ENCODE measurements at places on chromosomes 7 and 10.
A peak's percentile ranks its signal among the peaks of the same experiment; 100 is the strongest.

GRCh38 chr10:110007701-110008517 lies at the start of gene ADD3:
TSS of gene ADD3 (plus strand) at chr10:110007984. CDS start at chr10:110100654, 92,670 bp downstream.
- DNase-seq = peak; percentile 87

DNA sequence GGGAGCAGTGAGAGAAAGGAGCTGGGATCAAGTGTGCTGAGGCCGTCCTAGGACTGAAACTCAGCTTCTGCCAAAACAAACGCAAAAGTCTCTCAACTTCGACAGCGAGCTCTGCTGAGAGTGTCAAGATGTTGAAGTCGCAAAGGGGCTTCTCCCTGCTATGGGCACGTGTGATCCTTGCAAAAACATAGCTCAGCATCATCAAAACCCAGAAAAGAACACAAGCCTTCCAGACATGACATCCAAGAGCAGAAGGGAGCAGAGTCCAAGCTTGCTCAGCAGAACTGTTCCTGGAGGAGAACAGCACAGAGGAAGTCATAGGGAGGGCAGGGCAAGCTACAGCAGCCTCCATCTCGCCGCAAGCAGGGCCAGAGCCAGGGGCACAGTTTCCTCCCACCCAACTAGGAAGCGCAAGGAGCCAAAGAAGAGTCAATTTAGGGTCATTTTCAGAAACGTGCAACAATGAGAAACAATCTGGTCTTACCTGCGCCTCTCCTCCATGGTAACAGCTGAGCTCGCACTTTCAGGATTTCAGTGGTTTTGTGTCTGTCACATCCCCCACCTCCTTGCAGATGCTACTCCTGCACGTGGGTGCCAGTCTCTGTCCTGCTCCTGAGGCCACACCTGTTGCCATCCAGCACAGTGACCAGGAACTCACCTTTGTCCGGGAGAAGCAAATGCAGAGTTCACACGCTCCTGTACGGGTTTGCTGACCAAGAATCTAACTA lies 113.9 kb downstream of the DIP2C start:
- no peak for DNase-seq

- no peak for DNase-seq
Observed at GRCh38 chr7:121595758-121596696, 199.9 kb upstream of the FAM3C start.

DNA sequence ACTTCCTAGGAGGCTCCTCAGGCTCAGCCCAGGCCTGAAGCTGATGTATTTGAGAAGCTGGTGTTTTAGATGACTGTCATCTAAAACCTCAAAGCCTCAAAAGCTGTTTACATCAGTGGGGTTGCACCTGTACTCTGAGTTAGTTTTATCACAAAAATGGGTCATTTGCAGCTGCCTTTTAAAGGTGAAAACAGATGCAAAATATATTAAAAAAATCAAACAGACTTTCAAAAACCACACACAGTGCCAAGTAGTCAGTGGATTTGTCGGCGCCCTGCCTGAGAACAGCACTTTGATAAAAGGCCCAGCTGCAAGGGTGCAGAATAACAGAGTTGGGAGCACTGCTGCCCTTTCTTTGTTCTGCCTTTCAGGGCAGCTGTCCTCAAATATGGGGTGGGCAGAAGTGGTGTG lies 103.0 kb downstream of the VOPP1 start:
- no peak for DNase-seq

DNA sequence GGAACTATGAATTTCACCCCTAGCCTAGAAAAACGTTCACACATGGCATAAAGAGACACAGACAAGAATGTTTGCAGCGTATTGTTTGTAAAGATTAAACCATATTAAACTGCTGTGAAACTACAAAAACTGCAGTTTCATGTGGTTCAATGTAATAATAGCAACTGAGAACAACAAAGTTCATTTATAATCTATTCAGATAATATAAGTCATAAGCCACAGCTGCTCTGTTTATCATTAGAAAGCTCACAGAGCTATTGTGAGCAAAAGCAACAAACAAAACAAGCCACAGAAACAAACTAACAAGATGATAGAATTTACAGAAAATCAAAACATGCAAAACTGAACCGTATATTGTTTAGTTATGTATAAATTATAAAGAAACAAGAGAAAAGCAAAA lies 113.5 kb downstream of the AHR start:
- no peak for DNase-seq

- DNase-seq = no peak
Observed at GRCh38 chr10:62742536-62743061, 61.9 kb upstream of the ADO start.

- DNase-seq = no peak
Observed at GRCh38 chr7:115682507-115682906, 348.1 kb downstream of the TFEC start.

DNA sequence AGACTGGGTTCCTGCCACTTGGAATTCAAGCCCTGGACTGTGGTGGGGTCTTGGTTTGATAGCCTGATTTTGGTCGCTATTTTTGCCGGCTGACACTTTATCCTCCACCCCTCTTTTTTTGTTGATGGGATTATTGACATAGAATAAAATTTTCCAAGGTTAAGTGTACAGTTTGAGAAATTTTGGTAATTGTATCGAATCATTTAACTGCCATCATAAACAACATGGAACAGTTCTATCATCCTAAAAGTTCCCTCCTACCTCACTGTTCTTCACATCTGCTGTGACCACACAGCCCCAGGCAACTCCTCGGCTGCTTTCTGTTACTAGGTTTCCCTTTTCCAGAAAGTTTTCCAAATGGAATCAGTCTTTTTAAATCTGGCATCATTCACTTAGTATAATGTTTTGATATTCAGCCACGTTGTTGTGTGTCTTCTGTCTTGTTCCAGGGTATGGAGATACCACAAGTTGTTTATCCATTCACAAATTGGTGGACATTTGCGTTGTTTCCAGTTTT lies 50.6 kb upstream of the STEAP1B start:
- no peak for DNase-seq

GRCh38 chr7:46759711-46760480 lies 822.0 kb downstream of the TNS3 start:
- DNase-seq = no peak

DNA sequence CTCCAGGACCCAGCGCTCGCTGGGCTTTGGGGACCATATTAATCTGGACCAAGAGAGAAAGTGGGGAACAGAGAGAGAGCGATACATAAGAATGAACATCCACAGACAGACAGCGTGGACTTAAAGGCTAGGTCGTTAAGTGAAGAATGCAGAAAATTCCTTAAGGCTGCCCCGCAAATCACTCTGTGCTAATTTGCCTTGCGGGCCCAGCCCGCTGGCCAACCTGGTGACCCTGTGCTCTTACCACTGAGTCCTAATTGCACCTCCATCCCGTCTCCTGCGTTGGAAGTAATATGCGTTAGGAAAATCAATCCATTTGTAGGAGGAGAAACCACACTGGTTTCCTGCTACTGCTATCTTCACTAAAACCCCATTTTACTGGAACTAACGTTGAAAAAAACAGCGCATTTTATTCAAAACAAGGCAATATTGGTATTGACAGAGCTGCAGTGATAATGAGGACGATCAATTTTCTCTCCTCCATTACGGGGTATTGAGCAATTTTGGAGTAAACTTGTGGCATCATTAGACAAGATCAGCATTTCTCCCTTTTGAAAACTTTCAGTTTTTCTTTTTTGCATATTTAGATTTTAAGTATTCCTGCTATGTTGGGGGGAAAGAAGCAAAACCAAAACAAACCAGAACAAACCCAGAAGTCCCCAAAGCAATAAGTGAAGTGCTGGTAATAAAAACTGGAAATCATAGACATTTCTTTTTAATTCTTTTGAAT lies 85.2 kb downstream of the WDFY4 start:
- DNase-seq = no peak

- no peak for DNase-seq
Observed at GRCh38 chr7:22831602-22832305, 9.1 kb upstream of the TOMM7 start.

DNA sequence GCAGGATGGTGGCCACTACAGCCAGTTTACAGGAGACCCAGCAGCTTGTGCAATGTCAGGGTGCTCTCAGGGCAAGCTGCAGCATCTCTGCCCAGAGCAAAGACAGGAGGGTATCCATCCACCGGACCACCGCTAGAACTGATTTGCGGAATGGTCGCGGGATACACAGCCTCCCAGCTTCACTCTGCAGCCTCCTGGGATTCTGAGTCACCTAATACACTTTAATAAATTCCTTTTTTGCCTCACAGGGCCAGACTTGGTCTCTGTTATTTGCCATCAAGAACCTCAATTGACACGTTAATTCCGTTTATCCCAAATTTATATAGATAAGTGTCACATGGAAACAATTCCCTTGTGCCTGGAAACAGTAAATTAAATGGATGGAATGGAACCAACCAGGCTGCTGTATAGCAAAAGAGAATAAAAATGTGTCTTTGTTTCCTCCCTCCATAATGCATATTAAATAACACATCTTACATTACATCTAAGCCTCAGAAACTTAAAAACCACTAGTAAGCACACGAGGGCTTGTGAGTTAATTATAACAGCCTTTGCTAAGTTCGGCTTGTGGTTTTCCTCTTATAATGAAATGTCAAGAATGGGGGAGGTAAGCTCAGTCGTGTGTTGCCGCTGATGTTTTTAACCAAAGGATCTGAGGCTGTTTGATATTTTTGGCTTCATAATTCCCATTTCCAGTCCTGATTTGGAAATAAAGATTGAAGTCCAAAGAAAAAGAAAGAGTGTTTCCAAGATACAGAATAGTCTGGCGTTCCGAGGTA lies 52.1 kb downstream of the ADRB1 start:
- no peak for DNase-seq

DNA sequence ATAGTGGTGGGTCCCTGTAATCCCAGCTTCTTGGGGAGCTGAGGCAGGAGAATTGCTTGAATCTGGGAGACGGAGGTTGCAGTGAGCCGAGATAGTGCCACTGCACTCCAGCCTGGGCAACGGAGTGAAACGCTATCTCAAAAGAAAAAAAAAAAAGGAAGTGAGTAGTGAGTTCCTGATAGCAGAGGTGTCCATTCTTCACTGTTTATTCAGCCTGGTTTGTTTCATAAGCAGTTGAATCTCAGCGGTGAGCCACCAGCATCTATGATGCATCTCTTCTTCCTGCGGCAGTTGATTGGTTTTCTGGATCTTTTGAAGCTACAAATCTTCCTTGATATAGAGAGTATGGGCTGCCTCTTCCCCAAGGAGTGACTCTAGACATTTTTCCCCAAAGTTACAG lies 316.1 kb upstream of the MTPN start:
- DNase-seq = no peak

- DNase-seq = no peak
Observed at GRCh38 chr7:25662841-25663800, 434.8 kb upstream of the NPVF start.

DNA sequence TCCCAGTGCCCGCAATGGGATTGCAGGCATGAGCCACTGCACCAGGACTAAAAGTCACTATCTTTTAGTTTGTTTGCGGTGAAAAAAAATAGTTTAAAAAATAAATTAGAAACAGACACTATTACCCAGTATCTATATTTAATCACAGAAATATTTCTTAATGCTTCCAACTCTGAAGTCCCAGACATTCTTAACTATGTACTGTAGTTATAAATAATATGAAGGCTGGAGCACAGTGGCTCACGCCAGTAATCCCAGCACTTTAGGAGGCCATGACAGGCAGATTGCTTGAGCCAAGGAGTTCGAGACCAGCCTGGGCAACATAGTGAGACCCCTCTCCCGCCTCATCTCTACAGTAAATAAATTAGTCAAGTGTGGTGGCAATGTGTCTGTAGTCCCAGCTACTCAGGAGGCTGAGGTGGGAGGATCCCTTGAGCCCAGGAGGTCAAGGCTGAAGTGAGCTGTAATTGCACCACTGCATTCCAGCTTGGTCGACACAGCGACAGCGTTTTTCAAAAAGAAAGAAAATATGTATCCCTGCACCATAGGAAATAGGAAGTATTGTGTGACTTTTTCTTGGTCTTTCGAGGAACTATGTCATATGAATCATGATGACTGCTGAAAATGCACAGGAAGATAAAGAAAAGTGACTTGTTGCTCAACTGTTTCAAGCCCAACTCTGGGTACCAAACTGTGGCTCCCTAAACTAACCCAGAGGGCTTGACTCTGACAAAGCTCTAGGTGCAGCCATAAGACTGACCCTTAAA lies 74.9 kb upstream of the STEAP1B start:
- DNase-seq = no peak

- no peak for DNase-seq
Observed at GRCh38 chr7:3561932-3562331, 260.9 kb downstream of the SDK1 start.

- DNase-seq = no peak
Observed at GRCh38 chr7:113084496-113085172, 2.0 kb downstream of the GPR85 start.

- DNase-seq = no peak
Observed at GRCh38 chr7:115672024-115672423, 358.5 kb downstream of the TFEC start.

GRCh38 chr10:118007773-118008172 lies 39.0 kb downstream of the RAB11FIP2 start:
- no peak for DNase-seq

- DNase-seq = no peak
Observed at GRCh38 chr10:113126229-113127201, 176.5 kb downstream of the TCF7L2 start.

GRCh38 chr10:113056441-113057021 lies 106.5 kb downstream of the TCF7L2 start:
- DNase-seq = no peak

DNA sequence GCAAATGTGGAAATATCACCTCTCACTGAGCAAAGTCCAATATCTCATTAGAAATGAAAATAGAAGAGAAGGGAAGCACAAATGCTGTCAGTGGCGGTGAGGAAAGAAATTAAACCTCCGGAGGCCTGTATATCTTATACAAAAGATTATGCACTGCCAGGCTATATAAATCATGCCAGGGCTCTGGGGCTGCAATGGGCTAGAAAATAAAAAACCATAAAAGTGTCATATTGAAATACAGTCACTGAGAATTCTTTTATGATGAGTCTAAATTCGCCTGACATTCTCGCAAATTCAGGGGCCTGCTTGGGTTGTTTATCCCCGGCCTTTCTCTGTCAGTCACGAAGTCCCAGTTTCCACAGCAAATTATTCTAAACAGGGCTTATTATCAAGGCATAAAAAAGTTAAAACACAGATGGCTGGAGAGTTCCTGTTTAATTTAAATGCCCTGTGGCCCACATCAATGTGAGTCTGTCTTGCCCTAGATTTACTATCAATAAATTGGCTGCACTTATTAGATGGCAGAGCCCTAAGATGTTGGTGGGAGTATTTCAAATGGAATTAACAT lies 193.8 kb downstream of the SNX10 start:
- no peak for DNase-seq

- no peak for DNase-seq
Observed at GRCh38 chr7:27151931-27152815, at the start of gene HOXA3. TSS of gene HOXA3 (minus strand) at chr7:27152583. CDS start at chr7:27110640, 41,943 bp downstream.

GRCh38 chr10:12357525-12358151 lies 8.3 kb downstream of the CAMK1D start:
- DNase-seq = no peak

DNA sequence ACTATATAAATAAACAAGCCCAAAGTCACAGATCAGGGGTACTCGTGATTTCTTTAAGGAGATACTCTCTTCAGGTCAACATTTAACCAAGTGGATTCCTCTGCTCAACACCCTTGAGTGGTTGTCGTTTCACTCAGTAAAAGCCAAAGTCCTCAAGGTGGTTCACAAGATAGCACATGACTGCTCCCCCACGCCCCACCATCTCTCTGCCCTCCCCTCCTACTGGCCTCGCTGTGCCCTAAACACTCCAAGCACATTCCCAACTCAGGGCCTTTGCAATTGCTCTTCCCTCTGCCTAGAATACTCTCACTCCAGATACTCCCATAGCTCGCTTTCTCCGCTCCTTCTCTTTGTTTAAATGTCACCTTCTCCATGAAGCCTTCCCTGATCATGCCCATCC lies 72.1 kb upstream of the FHIP2A start:
- DNase-seq = no peak

GRCh38 chr10:3763035-3763456 lies 22.0 kb downstream of the KLF6 start:
- no peak for DNase-seq
